Stimulated activated CD4-positive, alpha-beta T cell treated with anti-CD3 and anti-CD28 coated beads, Interleukin-15, amount 100 ng/mL, for 1 hour (primary cell): ENCODE measurements at places on chromosomes 1 and 21.

DNA sequence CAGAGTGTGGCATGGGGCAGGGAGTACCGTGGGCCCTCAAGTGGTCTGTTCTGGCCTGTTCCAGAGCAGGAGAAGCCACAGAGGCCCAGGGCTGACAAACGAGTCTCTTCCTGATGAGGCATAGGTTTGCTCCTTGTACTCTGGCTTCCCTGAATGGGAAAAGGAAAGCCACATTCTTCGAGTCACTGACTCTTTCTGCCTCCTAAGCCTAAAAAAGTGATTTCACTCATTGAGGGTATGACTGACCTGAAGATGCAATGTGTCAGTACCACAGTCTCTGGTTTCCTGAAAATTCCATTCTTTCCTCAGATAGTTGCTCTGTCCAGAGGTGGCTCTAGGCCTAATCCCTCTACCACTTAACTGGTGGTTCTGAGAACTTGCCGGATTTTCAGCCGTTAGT, 92.3 kb downstream of the KCNN3 start:
- no peak for DNase-seq

- DNase-seq: no peak
Observed at GRCh38 chr1:117925981-117926380, 3.4 kb downstream of the GDAP2 start.

DNA sequence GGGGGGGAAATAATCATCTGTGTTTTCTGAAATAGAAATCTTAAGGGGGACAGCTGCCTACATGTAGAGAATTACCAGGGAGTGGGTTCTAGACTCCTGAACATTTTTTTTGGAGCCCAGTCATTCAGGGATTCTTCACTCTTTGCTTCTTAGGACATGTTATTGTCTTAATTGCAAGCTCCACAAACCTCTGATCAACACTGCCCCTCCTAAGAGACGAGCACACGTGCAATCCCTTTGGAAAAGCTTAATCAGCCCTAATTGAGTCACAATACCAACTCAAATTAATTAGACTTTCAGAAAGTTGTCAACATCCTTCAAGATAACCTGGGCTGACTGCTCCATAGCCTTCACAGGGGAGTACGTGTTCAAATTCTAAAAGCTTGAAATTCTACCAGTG, 21.4 kb downstream of the RGS8 start:
- no peak for DNase-seq

- no peak for DNase-seq
Observed at GRCh38 chr1:66687358-66687757, 64.9 kb upstream of the DYNLT5 start.
